ENCODE measurements at places on chromosomes 7 and 10.

GRCh38 chr10:86798611-86799010 lies 42.2 kb downstream of the BMPR1A start:
- DNase-seq, result peak; percentile 16

- no peak for DNase-seq
Measured at GRCh38 chr7:79036356-79036755, 417.1 kb downstream of the MAGI2 start.

- DNase-seq, result peak; percentile 91
Measured at GRCh38 chr10:78623578-78624215, 445.1 kb upstream of the ZMIZ1 start.

DNA sequence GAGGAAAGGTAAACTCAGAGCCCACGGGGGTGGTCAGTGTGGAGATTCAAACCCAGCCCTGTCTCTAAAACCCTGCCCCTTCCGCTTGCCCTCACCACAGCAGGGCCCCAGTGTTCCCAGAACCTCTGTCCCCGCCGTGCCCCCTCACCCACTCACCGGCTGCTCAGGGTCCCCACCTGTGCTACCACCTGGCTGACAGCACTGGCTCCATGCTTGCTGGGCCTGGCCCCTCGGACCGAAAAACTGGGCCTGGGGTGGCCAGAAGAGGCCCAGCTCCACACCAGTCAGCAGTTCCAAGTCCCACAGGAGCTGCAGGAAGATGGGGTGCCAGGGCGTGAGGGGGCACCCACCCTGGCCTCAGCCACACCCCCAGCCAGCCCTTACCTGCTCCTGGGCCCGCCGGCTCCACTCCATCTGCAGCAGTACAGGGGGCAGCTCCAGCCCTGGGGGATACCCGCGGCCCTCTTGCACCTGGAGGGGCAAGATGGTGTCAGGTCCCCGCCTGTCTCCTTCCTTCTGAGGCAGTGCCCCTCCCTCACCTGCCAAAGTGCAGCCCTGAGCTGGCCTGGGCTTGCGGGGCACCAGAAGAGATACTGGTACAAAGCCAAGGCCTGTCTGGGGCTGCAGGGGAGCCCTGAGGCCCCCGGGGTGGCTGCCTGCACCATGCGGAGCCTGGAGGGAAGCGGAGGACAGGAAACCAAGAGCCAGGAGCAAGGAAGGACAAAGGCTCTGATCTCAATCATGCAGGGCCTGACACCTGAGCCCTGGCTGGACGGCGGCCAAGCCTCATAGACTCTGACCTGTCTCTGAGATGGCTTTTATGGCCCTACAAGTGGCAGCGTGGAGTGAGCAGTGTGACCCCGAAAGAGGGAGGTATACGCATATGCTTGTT lies 11.7 kb downstream of the ATP6V1F start:
- no peak for DNase-seq

GRCh38 chr10:71184421-71184820 lies 27.9 kb upstream of the UNC5B start:
- no peak for DNase-seq

DNA sequence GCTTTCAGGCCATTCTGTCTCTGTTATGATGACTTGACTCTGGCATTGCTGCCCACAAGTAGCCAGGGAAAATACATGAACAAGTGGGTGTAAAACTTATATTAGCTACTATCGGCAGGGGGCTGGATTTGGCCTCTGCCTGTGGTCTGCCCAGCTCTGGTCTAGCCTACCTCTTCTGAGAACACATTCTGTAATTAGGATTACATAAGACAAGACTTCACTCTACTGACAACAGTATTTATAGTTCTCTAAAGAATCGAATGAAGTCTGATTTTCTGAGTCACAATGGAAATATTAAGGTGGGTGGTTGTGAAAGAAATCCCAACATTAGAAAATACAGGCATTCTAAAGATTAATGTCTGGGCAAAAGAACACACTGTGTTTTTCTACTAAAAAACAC lies 55.5 kb downstream of the DLD start:
- DNase-seq, result no peak

GRCh38 chr10:28359334-28359733 lies 56.5 kb upstream of the MPP7 start:
- no peak for DNase-seq

DNA sequence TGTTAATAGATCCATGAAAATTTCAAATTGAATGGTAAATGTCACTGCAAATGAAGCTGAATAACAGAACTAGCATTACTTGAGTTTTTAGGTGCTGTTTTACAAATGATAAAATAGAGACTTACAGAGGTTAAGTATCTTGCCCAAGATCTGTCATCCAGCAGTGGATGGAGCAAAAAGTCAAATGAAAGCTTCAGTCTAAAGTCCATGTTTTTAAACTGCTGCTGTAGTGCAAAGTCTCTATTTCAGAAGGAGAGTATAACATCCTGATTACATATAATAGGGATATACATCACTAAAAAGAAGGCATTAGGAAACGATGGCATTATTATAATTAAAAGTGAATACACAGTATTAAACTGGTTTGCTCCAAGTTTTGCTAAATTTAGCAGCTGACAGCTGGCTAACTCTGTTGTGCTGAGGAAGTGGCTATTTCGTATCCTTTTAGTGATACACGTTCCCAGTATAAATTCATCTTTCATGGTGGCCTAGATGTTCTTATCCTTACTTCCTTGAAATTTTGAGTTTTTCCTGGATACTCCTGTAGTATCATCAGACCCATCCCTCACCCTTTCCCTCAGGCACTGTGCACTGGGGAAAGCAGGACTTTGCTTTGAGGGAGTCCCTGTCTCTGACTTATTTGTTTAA lies 603.2 kb downstream of the MAGI2 start:
- no peak for DNase-seq

Data from A172 (cell line).